NAMALWA (cell line): ENCODE measurements at places on chromosomes 4 and X.

DNA sequence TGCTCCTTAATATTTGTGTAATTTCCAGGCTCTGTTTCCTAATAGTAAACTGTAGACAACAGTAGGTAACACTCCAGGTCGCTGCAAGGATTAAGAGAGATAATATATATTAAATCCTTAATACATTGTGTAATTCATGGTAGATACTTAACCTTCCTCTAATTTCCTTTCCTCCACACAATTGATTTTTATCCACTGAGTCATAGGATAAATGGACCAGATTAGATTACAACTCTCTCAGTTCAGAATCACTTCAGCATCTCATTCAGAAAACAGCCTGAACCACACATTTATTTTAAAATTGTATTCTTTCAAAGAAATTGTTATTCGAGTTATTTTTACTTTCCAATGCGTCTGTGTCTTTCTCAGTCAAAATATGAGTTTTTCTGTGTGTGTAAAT lies 17.1 kb downstream of the GK2 start:
- no peak for DNase-seq

DNA sequence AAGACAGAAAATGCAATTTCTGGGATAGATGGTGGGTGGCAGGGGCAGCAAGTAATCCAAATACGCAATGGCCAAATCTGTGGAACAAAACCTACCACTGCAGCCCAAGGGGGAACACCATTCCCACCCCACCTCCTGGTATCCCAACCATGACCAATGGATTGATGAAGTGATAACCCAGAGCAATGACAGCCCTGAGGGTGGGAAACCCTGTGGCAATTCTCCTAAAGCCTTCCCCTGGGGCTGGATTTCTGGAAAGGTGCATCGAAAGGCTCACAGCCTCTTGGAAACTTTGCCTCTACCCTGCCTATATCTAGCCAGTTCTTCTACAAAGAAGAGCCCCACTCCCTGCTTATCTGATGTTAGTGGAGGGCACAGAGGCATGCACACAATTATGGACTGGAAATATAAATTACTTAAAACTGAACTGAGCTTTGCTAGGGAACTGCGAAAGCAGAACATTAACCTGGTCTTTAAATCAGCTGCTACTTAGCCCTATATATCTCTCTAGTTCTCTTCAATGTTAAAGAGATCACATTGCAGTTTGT lies 59.9 kb upstream of the TXK start:
- DNase-seq: no peak

DNA sequence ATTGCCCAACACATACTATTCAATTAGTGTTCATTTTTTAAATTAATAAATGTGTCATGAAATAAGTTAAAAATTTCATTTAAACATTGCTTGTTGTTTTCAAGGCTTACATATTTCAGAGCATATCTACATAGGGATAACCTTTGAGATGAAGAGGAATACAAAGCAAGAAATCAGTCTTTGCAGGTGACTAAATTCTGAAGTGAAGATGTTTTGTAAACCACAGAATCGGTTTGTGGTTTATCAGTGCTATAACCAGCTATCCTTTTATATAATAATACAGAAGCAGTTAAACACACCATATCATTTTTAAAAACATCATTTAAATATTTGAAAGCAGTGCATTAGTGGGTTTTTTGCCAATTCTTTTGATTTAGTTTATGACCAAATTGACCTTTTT lies 26.9 kb downstream of the FAM241A start:
- DNase-seq: peak; percentile 46

DNA sequence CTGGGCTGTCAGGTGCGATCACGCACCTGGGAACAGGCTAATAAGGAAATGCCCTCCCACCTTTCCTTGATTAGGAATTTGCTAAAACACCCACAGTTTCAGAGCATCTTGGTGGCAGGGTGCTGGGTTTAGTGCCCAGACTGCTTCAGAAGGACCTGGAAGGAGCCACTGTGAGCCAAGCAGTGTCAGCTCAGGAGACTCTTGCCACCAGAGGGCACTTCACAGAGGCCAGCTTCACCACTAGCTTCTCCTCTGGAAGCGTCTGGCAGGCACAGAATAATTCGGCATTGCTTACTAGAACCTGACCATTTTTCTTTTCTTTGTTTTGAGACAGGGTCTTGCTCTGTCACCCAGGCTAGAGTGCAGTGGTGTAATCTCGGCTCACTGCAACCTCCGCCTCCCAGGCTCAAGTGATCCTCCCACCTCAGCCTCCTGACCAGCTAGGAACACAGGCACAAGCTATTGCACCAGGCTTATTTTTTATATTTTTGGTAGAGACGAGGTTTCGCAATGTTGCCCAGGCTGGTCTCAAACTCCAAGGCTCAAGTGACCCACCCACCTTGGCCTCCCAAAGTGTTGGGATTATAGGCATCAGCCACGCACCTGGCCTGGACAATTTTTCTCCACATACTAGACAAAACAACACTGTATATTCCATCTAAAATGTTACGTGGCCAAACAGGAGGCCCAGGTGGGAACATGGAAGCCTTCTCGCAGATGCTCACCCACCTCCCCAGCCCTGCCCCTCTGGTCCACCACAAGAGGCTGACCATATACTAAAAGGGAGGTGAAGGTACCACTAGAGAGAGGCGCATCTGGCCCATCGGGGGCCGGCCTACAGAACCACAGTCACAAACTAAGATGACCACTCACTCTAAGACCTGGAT lies 14.1 kb downstream of the NOP14 start:
- peak; percentile 43 for DNase-seq

DNA sequence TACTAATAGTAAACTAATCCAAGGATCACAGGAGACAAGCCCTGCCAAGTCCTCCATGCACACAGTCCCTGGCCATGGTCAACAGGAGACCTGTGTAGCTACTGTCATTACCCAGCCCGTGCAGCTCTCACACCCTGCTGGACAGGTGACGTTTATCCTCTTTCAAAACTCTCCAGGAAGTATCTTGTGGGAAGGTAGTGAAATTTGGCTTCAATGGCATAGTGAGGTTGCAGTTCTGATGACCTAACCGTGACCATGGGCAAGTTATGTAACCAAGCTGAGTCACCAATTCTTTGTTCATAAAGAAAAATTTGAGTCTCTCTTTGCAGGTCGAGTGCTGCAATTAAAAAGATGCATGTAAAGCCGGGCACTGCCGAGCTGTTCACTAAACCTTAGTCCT lies 11.3 kb upstream of the SLC2A9 start:
- DNase-seq: no peak
